D341Med (cell line): ENCODE measurements at places on chromosomes 16 and 17.

DNA sequence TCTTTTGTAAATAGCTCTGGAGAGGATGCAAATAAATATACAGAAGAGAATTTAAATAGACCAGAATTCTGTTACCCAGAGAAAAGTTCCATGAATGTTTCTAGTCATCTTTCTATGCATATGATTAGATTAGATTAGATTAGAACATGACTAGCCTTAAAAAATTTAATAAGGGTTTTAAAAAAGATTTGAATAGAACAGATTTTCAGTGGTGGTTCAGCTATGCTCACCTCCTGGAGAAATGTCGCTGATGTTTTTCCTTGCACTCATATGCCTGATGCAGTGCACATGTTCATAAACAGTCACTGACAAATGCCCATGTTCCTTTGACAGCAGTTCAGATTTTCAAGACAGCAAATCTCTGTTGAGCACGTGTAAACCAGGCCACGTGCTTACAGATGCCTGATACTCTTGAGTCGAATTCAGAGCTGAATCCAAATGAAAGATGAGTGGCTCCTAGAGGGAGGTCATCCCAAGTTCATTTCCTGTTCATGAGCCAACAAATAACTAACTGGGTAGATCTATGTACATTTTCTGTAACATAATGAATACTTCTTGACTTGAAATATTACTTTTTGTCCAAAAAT lies 19.9 kb upstream of the RAB11FIP4 start:
- no peak for DNase-seq

- no peak for DNase-seq
Observed at GRCh38 chr17:31408586-31408985, 17.1 kb downstream of the RAB11FIP4 start.

DNA sequence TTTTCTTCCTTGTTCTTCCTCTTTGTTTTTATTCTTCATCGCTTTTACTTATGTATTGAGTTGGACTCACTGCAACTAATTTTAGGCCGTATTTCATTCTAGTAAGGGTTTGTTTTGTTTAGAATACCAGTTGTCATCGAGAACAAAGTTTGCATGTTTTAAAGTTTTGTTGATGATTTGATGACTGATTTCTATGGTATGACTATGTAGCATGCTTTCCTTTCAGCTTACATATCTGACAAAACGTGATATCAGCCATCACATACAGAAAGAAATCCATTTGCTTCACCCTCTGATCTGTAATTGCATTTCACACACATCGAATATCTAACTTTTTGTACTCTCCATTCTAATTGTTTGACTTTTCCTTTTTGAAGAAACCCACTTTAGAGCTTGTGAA lies 4.0 kb downstream of the PRKCA start:
- DNase-seq: no peak

- peak; percentile 73 for DNase-seq
Observed at GRCh38 chr17:41329279-41329948, 13.9 kb upstream of the KRTAP17-1 start.

DNA sequence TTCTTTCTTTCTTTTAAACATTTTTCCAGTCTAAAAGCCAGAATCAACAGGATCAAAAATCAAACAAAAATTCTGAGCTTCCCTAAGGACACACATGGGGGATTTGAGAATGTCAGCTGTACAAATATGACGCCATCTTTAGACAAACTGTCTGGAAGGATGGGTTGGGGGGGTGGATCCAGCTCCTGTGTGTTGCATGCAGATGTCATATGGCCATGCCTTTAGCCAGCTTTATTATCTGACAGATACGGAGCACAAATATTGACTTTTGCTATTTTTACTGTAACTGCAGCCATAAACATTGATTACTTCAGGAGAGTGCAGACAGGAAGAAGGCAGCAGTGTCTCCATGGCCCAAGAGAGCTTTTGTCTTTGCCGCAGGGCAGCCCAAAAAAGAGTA lies 279.4 kb upstream of the ELAC2 start:
- DNase-seq: no peak

- peak; percentile 53 for DNase-seq
Observed at GRCh38 chr17:12545877-12546513, 119.7 kb upstream of the MYOCD start.

- no peak for DNase-seq
Observed at GRCh38 chr17:67625971-67626370, 91.8 kb upstream of the NOL11 start.

GRCh38 chr17:48998587-48999440 lies 1.6 kb downstream of the IGF2BP1 start:
- DNase-seq: peak; percentile 54

- no peak for DNase-seq
Observed at GRCh38 chr17:17774009-17774881, 62.5 kb downstream of the SREBF1 start.

DNA sequence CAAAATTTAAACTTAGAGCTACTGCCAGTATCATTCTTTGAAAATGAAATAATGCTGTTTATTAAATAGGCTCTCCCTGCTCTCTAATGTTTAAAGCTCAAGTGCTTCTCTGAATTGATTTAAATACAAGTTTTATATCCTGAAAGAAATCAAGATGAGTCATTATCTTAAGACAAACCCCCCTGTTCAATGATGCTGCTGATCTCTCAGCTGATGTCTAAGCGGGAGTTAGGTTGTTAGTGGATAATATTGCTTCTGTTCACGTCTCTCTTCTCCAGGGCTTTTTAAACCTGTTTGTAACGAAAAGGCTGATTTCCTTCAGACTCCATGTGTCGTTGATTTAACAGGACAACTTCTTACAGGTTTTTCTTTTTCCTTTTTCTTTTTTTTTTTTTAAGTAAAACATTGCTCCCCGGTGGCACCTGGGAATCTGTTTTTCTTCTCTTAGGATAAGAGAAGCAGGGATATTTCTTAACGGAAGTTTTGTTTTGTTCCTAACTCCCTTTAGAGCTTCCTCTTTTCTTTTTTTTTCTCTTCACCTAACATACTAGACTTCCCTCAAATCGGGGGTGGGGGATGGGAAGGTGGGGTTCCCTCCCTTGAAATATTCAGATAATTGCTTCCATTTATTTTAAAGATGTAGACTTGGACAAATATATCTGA lies 807 bp upstream of the LYRM9 start:
- no peak for DNase-seq

- no peak for DNase-seq
Observed at GRCh38 chr16:70453117-70453891, 1.1 kb upstream of the FCSK start.

- DNase-seq: no peak
Observed at GRCh38 chr16:84848986-84849634, 29.3 kb downstream of the CRISPLD2 start.

GRCh38 chr16:65888201-65888600 lies 478.3 kb upstream of the CDH5 start:
- DNase-seq: no peak

GRCh38 chr17:31273516-31273915 lies 23.5 kb downstream of the OMG start:
- DNase-seq: no peak

- no peak for DNase-seq
Observed at GRCh38 chr17:79836972-79837887, 2.0 kb downstream of the CBX4 start.

GRCh38 chr17:80777274-80777673 lies 214.4 kb upstream of the CHMP6 start:
- DNase-seq: no peak

GRCh38 chr16:75011634-75012307 lies 12.9 kb downstream of the ZNRF1 start:
- no peak for DNase-seq

- DNase-seq: peak; percentile 97
Observed at GRCh38 chr17:30831663-30832437, at the start of gene ATAD5. Gene ATAD5 (plus strand): TSS chr17:30831966. CDS start chr17:30832348, 382 bp downstream.

DNA sequence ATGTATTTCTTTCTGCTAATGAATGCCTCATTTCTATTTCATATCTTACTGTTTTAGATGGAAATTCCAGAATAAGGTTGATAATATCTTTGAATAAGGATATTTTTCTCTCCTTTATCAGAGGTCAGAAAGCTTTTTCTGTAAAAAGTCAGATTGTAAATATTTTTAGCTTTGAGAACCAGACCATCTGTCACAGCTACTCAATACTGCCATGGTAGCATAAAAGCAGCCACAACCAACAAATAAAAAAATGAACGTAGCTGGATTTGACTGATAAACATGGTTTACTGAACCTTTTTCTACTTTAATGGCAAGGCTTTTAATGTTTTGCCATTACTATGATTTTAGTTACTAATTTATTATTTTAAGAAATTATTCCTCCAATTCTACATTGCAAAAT lies 217.4 kb upstream of the COX10 start:
- DNase-seq: no peak

DNA sequence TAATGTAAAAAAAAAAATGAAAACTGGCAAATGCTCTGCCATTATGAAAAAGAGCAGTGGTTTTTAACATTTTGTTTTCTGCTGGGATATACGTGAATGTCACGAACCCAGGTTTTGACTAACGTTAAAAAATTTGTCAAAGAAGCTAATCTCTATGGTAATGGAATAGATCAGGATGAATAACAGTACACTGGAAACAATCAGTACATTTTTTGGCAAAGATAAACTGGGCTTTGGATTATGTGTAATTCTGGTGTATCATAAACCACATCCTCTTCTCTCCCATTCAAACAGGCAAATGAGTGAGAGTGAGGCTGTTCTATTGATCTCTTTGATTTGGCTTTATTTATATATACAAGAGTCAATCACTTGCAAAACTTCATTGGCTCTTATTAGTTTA lies 207.0 kb upstream of the IRX3 start:
- DNase-seq: no peak

DNA sequence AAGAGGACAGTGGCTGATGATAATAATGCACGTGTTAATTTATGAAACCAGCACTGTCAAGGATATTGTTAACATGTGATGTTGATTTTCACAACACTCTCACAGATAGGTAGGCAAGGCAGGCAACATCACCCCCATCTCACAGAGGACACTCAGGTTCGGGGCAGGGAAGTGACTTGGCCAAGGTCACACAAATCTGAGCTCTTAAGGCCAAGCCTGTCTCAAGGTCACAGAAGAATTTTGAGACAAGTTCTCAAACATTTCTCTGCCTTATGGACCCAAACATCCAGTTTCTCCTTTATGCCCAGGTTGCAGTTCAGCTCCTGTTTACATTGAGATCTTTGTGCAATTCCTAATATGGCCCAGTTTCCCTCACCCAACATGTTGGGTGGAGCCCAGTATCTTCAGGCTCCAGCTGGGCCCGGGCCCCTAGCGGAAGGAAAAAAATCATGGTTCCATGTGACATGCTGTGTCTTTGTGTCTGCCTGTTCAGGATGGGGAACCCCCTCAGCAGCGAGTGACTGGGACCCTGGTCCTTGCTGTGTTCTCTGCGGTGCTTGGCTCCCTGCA lies 1.3 kb downstream of the SLC2A4 start:
- DNase-seq: no peak

GRCh38 chr17:63439687-63440086 lies 6.4 kb downstream of the CYB561 start:
- no peak for DNase-seq

GRCh38 chr16:27564224-27564623 lies 14.3 kb downstream of the KATNIP start:
- DNase-seq: no peak

- DNase-seq: no peak
Observed at GRCh38 chr16:85569615-85570212, 43.4 kb upstream of the GSE1 start.

GRCh38 chr17:7706631-7707354 lies 1.8 kb downstream of the EFNB3 start:
- no peak for DNase-seq

GRCh38 chr17:29045734-29046472 lies 3.0 kb downstream of the PIPOX start:
- DNase-seq: no peak

- peak; percentile 41 for DNase-seq
Observed at GRCh38 chr16:83878838-83879237, 20.1 kb upstream of the MLYCD start.

GRCh38 chr16:6643080-6643686 lies 689.5 kb upstream of the RBFOX1 start:
- DNase-seq: peak; percentile 32

DNA sequence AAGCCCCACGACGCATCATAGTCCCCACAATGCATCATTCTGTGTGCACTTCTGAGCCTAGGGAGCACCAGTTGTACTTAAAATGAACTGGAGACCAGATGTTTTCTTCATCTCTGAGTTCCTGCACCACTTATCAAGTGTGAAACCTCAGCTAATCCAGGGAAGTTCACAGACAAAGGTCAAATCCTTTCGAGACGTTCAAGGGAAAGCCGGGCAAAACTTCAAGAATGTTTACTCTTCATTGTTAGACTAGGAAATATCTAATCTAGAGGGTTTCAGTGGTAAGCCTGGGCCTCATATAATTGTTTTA lies 4.6 kb upstream of the PMP22 start:
- DNase-seq: no peak

DNA sequence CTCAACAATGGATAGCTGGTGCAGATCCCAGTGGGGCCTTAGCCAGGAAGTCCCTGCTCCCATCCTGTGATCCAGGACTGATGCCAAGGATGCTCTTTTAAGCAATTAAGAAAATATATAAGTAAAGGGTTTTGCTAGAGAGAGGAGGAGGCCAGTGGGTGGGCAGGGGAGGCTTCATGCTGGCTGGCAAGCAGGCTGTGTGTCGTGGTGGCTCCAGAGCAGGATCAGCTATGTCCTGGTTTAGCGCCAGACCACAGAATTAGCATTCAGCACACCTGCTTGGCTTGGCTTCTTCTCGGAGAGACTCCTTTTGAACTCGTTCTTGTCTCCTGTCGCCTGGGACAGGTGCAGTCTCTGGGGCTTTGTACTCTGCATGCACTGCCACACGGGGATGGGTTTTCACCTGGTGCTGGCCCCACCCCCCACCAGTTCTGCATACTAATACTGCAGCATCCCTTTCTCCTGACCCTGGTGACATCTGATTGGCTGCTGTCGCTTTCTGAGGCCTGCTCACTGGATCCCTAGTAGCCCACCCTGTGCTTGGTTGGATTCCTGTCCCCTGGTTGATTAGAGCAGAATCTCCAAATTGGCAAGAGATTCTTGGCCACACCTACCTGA lies 66.1 kb downstream of the PLD6 start:
- no peak for DNase-seq

DNA sequence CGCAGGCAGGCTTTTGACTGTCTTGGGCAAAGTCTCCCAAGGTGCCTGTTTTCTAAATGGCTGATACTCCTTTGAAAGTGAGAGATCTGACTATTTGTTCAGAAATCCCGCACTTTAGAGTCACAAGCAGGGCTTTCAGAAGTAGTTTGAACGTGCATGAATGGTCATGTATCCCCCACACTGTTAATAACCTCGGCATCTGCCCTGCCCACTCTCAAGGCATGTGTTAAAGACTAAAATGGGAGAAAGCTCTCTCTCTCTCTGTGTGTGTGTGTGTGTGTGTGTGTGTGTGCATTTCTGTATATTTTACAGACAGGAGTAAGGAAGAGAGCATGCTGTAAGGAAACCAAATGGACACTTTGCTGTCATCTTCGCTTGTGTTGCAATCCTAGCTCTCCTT lies 163.7 kb downstream of the MAF start:
- no peak for DNase-seq
